NCI-H82 (cell line): ENCODE measurements at places on chromosomes 2 and 18.

GRCh38 chr2:100624536-100624935 lies 61.7 kb downstream of the PDCL3 start:
- no peak for DNase-seq

GRCh38 chr2:218819093-218819492 lies 12.5 kb downstream of the PRKAG3 start:
- no peak for DNase-seq

DNA sequence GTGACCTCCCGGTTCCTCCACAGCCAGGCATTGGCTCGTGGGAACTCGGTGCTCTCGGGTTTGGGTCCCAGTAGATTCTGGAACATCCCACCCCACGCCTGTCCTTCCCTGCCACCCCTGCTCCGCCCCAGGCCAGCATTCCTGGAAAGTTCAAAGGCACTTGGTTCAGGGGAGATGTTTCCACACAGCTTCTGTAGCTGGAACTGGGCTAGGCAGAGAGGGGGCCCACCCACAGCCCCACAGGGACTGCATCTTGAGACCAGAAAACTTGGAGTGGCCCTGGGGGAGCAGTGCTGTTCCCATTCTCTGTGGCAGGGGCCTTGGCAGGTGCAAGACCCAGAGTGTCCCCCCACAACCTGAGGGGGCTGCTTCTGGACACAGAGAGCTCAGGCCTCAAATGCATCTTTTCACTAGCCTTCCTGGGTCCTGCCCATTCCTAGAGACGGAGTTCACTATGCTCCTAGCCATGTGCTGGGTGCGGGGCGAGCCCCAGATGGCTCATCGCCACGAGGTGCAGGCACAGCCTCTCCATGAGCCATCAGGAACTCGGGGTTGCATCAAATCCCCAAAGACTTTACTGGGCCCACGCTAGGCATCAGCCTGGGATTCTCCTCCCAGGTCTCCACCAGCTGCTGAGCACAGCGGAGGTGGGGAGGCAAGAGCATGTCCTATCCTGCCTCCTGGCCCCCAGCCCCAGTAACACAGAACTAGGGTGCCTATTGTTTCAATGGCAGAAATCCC lies 68.7 kb downstream of the ZFP36L2 start:
- DNase-seq, result no peak

DNA sequence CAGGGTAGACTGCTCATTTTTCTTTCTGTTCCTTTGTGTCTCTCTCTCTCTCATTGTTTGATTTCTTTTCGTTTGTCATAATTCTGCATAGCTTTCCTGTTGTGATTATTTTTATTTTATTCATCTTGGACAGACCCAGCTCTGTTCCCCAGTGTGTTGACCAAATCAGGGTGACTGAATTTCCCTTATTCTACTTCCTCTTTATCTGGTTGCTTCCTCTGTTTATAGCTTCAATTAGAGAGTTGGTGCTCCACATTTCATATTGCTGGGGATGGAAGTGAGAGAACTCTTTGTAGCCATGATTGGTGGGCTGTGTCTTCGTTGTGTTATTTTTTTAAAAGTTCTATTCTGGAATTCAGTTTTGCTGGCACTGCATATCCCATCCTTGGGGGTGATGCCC lies 19.1 kb downstream of the PROKR1 start:
- DNase-seq, result no peak

- DNase-seq, result no peak
These were observed 191.8 kb upstream of the GLI2 start for GRCh38 chr2:120543899-120544298.

- peak; percentile 71 for DNase-seq
These were observed 37.5 kb downstream of the TBC1D8 start for GRCh38 chr2:101113441-101114267.

DNA sequence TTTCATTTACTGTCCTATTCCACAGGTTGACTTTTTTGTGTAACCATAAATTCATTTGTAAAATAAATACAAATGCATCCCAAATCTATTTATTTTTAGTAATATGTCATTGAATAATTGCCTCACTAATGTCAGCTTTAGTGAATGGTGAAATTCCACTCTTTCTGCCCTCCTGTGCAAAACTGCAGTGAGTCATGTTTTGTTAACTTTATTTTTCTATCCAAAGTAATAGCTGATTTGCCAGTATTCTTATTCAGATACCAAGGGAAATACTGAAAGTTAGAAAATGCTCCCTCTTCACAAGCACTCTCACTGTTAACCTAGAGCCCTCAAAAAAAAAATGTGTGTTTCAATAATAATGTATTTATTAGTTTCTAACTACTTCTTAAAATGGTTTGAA lies 322.8 kb downstream of the RIT2 start:
- no peak for DNase-seq

DNA sequence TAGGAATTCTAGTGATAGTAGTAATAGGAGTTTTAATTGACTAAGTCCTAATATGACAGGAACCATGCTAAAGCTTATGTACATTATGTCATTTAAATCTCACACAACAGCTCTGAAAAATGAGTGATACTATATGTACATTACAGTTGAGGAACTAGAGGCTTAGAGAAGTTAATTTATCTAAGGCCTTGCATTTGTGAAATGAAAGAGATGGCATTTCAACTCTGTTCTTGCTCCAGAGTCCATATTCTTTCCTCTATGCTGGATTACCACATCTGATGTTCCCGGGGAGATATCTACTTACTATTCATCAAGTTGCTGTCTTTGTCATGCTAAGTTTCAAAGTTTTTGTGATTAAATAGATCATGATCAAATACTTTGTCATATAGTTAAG lies 5.7 kb downstream of the AGPS start:
- no peak for DNase-seq

- peak; percentile 10 for DNase-seq
These were observed 89.0 kb upstream of the SLC14A2 start for GRCh38 chr18:45526114-45526841.

DNA sequence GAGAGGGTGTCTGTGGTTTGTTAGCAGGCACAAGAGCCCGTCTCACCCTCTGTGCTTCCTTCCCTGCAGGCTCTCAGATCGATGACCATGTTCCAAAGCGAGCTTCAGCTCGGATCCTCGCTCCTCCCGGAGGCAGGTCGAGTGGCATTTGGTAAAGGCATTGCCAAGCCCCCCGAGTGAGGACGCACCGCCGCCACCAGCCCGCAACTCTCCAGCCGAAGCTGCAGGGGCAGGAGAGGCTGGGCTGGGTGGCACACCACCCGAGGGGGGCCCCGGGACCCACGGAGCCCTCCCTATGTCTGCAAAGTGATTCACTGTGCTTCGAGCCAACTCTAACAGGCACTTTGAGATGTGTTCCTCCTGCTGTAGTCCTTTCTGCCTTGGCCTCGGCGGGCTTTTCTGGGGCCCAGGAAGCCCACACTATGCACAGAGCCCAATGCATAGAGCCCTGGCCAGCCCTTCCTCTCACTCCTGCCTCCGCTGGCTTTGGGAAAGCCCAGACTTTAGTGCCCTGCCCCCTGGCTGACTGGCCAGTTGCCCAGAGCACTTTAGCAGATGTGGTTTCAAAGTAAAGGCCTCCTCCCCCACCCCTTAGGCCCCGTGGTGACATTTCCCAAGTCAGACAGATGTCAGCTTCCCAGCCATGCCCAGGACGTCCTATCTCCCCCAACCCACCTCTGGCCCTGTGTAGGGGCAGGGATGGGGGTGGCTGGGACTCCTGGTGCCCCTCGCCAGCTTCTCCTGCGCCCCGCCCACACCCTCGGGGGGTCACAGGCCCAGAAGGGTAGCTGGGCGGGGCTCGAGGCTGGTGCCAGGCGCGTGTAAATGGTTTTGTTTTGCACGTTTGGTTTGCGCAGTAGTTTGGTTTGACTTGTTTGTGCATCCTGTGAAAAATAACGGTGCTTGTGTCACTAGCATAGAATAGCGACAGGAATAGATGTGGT lies 23.3 kb upstream of the MAPRE3 start:
- peak; percentile 35 for DNase-seq
